ENCODE measurements at places on chromosomes 5 and 9.
A peak's percentile ranks its signal among the peaks of the same experiment; 100 is the strongest.

DNA sequence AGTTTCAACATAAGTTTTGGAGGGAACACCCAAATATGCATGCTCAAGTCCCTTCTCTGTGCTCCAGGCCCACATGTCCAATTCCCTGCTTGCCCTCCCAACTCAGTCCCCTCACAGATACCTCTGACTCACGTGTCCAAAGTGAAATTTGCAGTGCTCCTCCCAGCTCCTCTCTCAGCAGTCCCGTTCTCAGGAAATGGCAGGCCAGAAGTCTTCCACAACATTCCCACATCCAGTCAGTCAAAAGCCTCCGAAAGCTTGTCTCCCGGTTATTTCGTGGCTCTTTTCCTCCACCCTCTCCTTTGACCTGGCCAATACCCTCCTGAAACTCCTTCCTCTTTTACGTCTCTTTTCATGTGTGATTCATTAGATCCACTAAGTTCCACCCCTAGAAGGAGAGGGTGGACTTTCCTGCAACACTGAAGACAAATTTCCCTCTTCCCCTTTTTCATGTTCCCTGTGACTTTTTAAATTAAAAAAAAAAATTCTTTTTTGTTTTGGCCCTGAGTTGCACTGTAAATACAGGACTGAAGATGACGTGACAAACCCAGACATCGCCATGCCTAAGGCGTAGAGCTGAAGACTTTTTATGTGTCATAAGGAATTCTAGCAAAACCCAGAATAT, 12.8 kb upstream of the MGAT1 start:
- no peak for DNase-seq

GRCh38 chr9:10148796-10149195, 464.0 kb downstream of the PTPRD start:
- DNase-seq: no peak

DNA sequence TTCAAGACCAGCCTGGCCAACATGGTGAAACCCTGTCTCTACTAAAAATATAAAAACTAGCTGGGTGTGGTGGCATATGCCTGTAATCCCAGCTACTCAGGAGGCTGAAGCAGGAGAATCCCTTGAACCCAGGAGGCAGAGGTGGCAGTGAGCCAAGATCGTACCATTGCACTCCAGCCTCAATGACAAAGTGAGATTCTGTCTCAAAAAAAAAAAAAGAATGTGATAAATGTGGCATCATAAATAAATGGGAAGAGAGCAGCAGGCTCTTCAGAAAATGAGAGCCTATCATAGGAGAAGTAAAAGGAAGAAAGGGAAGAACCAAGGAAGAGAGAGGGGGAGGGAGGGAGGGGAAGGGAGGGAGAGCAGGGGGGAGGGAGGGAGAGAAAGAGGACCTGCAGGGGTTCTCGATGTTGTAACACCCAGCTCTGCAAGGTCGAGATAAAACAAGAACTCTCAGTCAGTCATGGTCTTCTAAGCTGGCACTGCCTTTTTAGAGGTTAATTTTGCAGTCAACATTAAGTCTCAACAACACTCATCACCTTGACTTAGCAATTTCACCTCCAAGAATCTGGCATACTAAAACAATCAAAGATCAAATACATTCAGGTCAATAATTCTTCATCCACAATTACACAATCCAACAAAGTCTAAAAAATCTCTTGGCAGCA, 68.7 kb upstream of the SIMC1 start:
- DNase-seq: no peak

DNA sequence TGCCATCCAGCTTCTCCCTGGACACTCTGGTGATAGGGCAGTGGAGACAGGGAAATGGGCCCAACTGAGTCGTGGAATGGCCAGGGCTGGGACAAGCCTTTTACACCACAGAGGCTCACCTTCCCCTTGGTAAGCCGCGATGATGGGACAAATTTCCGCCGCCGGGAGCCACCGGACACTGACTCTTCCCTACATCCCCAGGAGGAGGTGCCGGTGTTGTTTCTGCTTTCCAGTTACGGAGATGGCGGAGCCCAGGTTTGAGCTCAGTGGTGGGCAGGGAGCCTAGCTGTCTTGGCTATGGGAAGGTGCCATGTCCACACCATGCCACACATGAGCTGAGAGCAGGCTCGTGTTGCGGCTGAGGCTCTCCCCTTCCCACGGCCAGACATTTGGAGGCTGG, 19.9 kb upstream of the WNK2 start:
- no peak for DNase-seq

- DNase-seq: peak; percentile 20
Measured at GRCh38 chr5:139181835-139182452, 16.2 kb downstream of the SIL1 start.

GRCh38 chr5:11619339-11620024, 284.8 kb downstream of the CTNND2 start:
- DNase-seq: no peak

DNA sequence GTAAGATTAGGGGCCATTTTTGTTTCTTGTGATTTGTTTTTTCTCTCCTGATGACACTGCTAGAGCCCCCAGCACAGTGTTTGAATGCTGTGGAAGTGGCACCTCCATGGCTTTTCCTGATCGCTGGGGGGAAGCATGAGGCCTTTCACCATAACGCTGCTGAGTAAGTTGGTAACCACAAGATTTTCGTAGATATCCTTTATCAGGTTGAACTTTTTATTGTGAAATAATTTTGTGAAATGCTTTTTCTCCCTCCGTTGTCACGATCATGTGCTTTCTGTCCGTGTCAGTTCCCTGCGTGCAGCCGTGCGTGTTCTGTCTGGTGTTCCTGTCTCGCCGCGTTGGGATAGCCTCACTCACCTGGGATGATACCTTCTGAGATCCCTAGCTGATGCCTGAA, 59.4 kb downstream of the EHMT1 start:
- no peak for DNase-seq

GRCh38 chr9:76107482-76107881, 217.0 kb downstream of the PCSK5 start:
- DNase-seq: no peak

- DNase-seq: no peak
Measured at GRCh38 chr5:167643631-167644280, 647.7 kb upstream of the WWC1 start.

DNA sequence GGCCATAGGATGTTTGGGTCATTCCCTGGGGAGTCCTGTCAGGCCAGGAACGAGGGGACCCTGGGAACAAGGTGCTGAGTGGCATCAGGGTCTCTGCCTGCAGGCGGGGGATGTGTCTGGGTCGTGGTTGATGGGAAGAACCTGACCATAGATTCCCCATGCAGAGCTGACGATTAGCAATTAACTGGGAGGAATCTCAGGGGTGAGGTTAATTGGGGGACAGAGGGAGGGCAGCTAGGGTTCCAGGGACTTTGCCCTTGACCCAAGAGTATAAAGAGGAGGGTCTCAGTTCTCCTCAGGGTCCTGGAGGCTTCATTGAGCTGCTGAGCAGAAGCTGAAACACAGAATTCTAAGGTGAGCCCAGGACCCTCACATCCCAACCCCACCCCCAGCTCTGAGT, at the start of gene SLC34A1:
TSS of gene SLC34A1 (plus strand) at position 301 of the 400 bp plus-strand sequence. CDS start 1,308 bp downstream, outside the sequence.
- no peak for DNase-seq

DNA sequence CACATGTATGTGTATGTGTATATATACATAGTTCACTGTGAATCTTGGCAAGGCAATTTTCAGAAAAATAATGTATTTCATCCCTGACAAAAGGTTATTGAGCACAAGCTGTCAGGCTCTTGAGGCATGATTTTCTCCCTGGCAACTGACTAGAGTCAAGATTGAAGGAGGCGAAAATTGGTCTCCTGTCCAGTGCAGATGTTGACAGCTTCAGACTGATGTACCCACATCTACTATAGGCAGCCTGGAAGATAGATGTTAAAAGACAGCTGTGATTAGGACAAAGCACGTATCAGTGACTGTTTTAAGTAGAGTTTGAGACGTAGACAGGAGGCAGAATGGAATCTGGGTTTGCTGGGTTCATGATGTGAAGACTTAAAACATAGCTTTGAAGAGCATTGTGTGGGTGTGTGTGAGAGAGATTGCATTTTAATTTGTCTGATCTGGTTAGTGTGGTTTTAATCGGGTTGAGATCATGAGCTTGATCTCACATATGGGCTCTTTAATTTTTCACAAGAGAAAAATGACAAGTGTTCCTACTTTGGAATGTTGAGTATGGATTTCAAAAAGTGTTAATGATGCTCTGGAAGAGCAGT, 39.1 kb downstream of the CTNNA1 start:
- DNase-seq: no peak

DNA sequence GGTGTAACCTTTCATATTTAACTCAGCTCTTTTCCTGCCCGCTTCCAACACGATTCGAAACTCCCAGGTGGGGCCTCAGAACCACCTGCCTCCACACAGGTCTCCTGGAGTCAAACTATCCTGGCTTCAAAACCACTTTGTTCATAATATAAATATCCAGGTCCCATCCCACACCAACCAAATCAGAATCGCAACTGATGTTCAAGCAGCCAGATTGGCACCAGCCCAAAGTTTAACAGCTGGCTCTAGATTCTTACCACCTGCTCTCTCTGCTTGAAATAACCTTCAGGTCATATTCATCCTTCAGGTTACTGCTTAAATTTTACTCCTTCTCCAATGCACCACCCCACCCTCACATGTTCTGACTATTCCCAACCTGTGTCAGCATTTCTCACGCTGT, 231.4 kb upstream of the TRPM3 start:
- no peak for DNase-seq

DNA sequence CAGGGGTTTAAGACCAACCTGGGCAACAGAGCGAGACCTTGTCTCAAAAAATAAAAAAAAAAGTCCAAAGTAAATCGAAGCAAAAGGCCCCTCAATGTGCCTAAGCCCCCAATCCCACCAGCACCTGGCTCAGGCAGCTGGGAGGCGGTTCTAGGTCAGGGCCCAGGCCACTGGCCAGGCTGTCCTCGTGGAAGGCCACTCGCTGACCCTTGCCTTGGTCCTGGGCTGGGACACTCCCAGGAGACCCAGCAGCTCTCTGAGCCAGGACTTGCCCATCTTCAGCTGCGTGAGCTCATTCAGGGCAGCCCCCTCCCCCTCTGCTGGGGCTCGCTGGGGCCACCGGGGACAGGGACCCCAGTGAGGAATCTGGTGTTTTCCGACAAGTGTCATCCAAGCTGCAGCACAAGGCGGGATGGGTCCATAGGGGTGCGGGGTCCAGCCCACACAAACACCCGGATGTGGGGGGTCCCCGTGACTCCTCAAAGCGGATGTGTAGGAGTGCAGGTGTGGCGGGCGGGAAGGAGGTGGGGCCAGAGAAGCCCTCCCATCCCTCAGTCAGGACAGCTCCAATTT, 4.0 kb downstream of the AGPAT2 start:
- DNase-seq: no peak

DNA sequence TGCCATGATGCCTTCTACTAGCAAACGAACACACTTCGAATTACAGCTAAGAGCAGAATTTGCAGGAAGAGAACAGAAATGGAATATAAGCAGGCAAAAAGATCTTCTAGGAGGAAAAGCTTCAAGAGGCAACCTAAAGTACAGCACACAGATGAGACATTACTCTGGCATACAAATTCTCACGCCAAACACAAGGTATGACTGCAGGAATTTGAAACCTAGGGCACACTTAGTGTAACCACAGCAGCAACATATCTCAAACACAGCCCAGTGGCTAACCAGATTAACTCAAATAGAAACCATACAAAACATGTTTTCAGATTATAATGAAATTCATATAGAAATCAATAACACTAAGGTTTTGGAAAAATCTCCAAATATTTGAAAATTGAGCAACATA, 481.0 kb upstream of the RGMB start:
- no peak for DNase-seq

- no peak for DNase-seq
Measured at GRCh38 chr5:9765419-9766140, 135.4 kb upstream of the TAS2R1 start.
